ENCODE measurements at places on chromosomes 5 and 9. TPM values are rescaled to one million over a fixed set of nuclear protein-coding genes. Genes with fewer than 3 reads are reported as not detected.

- no peaks in the 10 kb centered on the region for H3K4me1 ChIP-seq
- no peak overlapping the region for H3K27ac ChIP-seq
- DNase-seq: no peak
- H3K4me3 ChIP-seq: no peak overlapping the region
Observed at GRCh38 chr9:7320139-7320538, 479.4 kb downstream of the DMAC1 start.

- no peaks in the 10 kb centered on the region for H3K27me3 ChIP-seq
- no peaks in the 10 kb centered on the region for H3K4me1 ChIP-seq
- no peak overlapping the region for H3K27ac ChIP-seq
- H3K36me3 ChIP-seq: no peaks in the 10 kb centered on the region
Observed at GRCh38 chr9:113634596-113635515, 171.3 kb downstream of the RGS3 start.

Gene LSM11
- total RNA-seq: 53.7 TPM

GRCh38 chr9:5863092-5863746, 27.5 kb upstream of the MLANA start:
- H3K36me3 ChIP-seq: no peaks in the 10 kb centered on the region
- H3K4me3 ChIP-seq: no peak overlapping the region
- H3K4me1 ChIP-seq: no peaks in the 10 kb centered on the region
- H3K27ac ChIP-seq: no peak overlapping the region
- no peak for DNase-seq

Gene C8G
- total RNA-seq: not detected

Gene HSD17B4
- 71.6 TPM for total RNA-seq

DNA sequence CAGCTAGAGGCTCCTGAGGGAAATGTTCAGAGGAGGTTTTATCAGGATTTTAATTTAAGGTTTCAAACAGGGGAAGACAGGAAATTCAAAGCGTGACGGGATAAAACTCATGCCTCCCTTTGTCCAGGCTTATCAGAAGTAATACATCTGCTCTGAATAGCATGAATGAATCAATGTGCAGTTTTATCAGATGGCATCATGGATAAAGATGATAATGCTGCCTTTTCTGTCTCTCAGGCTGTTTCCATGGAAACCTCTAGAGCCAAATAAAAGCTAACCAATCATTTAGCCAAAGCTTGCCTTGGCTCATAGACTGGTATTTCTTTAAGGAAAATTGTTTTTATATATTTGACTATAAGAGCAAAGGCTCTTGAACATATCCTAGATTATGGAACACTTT, 16.4 kb downstream of the MFAP3 start:
- H3K36me3 ChIP-seq: peaks cover 46% of the 10 kb centered on the region
- no peak overlapping the region for H3K4me3 ChIP-seq
- peaks cover 8% of the 10 kb centered on the region for H3K4me1 ChIP-seq
- DNase-seq: no peak

Gene HAPLN1
- 0.39 TPM for total RNA-seq

Gene CAMK4
- 3.3 TPM for total RNA-seq

Gene SPAG8
- total RNA-seq: 0.65 TPM

GRCh38 chr5:1735320-1735970, 64.2 kb downstream of the MRPL36 start:
- H3K27me3 ChIP-seq: no peaks in the 10 kb centered on the region
- no peaks in the 10 kb centered on the region for H3K36me3 ChIP-seq
- H3K4me1 ChIP-seq: no peaks in the 10 kb centered on the region
- no peak for DNase-seq

Gene MOCS2
- total RNA-seq: 122 TPM

GRCh38 chr5:126044931-126045565, 378.2 kb upstream of the GRAMD2B start:
- no peaks in the 10 kb centered on the region for H3K27me3 ChIP-seq
- H3K36me3 ChIP-seq: no peaks in the 10 kb centered on the region
- no peak for DNase-seq
- H3K4me1 ChIP-seq: peaks cover 12% of the 10 kb centered on the region
- H3K4me3 ChIP-seq: no peak overlapping the region

DNA sequence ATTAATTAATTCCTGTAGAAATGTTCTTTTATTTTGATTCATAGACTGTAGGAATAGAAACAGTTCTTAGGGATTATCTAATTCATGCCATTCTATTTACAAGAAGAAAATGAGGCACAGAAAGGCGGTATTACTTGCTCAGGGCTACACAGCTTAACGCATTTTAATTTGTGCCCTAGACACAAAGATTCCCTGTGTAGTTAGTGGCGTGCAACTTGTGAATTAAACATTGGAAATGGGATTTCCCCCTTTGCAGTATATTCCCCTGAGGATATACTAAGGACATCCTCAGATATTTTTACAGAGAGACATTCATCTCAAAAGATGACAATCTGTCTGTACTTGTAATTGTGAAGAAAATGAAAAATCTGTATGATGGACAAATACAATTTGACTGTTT, 108.1 kb downstream of the SGCD start:
- no peak overlapping the region for H3K27ac ChIP-seq
- H3K27me3 ChIP-seq: no peaks in the 10 kb centered on the region
- H3K4me1 ChIP-seq: peaks cover 18% of the 10 kb centered on the region
- no peak for DNase-seq
- no peak overlapping the region for H3K4me3 ChIP-seq
- no peaks in the 10 kb centered on the region for H3K36me3 ChIP-seq

- DNase-seq: peak; percentile 92
- peak overlapping the region; percentile 0 for H3K27ac ChIP-seq
- H3K27me3 ChIP-seq: no peaks in the 10 kb centered on the region
- H3K36me3 ChIP-seq: no peaks in the 10 kb centered on the region
Observed at GRCh38 chr5:73215891-73216610, 43.1 kb downstream of the TMEM174 start.

GRCh38 chr5:4735261-4735660, 404.9 kb upstream of the ADAMTS16 start:
- no peaks in the 10 kb centered on the region for H3K4me1 ChIP-seq
- no peak overlapping the region for H3K4me3 ChIP-seq
- H3K27me3 ChIP-seq: peaks cover 3% of the 10 kb centered on the region

GRCh38 chr5:1745796-1746370, 53.8 kb downstream of the MRPL36 start:
- no peaks in the 10 kb centered on the region for H3K36me3 ChIP-seq
- no peaks in the 10 kb centered on the region for H3K27me3 ChIP-seq
- H3K4me1 ChIP-seq: no peaks in the 10 kb centered on the region
- H3K27ac ChIP-seq: no peak overlapping the region
- no peak overlapping the region for H3K4me3 ChIP-seq
- DNase-seq: no peak

DNA sequence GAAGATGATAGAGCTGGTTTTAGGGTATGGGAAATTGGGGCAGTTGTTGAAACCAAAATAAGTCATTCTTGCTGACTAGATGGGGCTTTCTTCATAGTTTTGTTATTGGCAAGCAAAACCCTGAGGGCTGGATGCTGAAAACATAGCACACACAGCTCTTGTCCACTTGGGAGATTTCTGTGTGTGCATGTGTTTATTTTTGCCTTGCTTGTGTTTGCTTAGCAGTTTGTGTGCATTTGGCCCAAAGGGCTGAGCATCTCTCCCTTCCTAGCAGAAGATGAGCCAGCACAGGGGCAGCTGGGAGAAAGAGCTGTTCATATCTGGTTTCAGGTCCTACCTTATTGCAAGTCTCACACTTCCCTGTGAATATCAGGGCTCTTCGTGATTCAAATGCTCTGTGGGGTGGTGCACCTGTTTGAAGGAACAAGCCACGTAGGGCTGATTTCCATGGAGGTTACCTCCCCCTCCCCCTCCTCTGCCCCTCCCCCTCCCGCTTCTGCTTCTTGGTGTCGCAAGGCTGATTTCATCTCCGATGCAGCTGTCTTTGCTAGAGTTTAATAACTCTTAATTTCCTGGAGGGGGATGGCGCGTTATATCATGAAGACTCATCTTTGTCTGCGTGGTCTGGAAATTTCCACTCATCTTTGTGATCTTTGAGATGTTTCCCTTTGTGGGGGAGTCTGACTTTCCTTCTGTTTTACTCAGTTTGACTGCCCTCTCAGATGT, 296.5 kb downstream of the ARHGAP26 start:
- no peak overlapping the region for H3K4me3 ChIP-seq
- H3K27ac ChIP-seq: no peak overlapping the region
- H3K36me3 ChIP-seq: peaks cover 23% of the 10 kb centered on the region
- peaks cover 51% of the 10 kb centered on the region for H3K4me1 ChIP-seq
- no peaks in the 10 kb centered on the region for H3K27me3 ChIP-seq
- DNase-seq: no peak

GRCh38 chr9:21852754-21853153, 50.3 kb downstream of the MTAP start:
- no peak overlapping the region for H3K4me3 ChIP-seq
- no peak for DNase-seq
- H3K36me3 ChIP-seq: peaks cover 8% of the 10 kb centered on the region
- no peak overlapping the region for H3K27ac ChIP-seq
- no peaks in the 10 kb centered on the region for H3K27me3 ChIP-seq
- peaks cover 3% of the 10 kb centered on the region for H3K4me1 ChIP-seq

GRCh38 chr5:107968998-107969397, 298.3 kb upstream of the EFNA5 start:
- H3K36me3 ChIP-seq: no peaks in the 10 kb centered on the region
- H3K4me1 ChIP-seq: no peaks in the 10 kb centered on the region
- DNase-seq: no peak
- H3K27me3 ChIP-seq: no peaks in the 10 kb centered on the region
- H3K27ac ChIP-seq: no peak overlapping the region

DNA sequence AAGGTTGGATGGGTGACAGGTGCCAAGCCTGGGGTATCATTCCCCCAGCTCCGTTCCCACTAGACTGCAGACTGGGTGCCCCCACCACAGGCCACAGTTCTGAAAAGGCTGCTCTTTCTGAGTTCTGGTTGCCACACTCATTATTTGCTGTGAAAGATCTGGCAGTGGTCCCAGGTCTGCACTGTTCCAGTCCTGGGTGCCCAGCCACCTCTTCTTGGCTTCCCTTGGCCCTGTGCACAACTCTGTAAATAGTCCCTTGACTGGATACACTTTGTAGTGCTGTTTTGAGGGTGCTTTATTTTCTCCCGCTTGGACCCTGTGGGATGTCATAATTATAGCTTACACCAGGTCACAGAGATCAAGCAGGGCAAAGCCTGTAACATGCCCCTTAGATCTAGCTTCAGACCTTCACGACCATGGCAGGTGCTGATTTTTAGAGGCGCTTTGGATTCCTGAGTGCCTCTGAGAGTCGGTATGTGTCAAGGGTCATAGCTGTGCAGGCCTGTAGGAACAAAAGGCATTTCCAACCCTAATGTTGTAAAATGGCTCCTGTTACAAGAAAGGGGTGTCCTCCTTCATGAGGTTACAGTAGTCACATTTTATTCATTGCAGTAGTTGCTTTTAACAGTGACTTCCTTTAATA, 344.9 kb downstream of the ICE1 start:
- H3K27me3 ChIP-seq: no peaks in the 10 kb centered on the region
- H3K4me1 ChIP-seq: no peaks in the 10 kb centered on the region
- no peaks in the 10 kb centered on the region for H3K36me3 ChIP-seq
- peak; percentile 64 for DNase-seq

Gene FGF10
- 6.4 TPM for total RNA-seq

Gene SAXO1
- not detected for total RNA-seq

- no peaks in the 10 kb centered on the region for H3K27me3 ChIP-seq
- peaks cover 7% of the 10 kb centered on the region for H3K4me1 ChIP-seq
- no peaks in the 10 kb centered on the region for H3K36me3 ChIP-seq
- no peak overlapping the region for H3K4me3 ChIP-seq
- H3K27ac ChIP-seq: no peak overlapping the region
Observed at GRCh38 chr5:65050140-65050539, 281.4 kb downstream of the CWC27 start.

DNA sequence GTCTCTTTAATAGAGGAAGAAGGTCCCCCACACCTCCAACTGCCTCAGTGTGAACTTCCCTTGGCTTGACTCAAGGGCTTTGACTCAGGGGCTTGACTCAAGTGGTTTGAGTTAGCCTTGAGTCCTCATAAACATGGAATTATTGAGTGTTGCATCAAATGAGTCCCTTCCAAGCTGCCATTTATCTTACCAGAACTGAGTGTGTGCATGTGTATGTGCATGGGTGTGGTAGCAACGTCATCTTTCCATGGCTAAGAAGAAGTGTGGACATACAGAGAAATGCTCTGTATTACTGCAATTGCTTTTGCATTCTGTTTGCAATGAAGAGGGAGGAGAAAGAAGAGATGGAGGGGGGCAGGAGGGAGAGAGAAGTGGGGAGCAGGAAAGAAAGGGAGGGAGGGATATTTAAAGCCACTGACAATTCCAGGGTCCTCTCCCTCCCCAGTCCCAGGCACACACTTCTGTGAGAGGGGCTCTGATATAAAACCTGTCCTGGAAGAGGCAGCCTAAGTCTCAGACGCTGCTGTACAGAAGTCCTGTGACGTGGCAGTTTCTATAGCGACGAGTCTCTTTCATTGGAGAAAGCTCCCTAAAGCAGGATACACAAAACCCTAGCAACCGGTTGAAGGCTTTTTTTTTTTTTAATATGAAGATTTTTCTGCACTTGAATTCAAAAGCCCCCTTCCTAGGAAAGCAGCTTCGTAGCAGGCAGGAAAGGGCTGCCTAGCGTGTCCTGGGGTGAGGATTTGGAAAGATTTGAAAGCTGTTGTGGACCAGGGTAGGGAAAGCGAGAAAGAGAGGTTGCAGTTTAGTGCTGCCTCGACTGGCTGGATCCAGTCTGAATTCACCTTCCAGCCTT, 93.3 kb upstream of the MAP1B start:
- H3K27me3 ChIP-seq: no peaks in the 10 kb centered on the region
- peaks cover 7% of the 10 kb centered on the region for H3K4me1 ChIP-seq

GRCh38 chr5:96339862-96340261, 93.2 kb downstream of the PCSK1 start:
- H3K4me3 ChIP-seq: no peak overlapping the region
- H3K4me1 ChIP-seq: peaks cover 33% of the 10 kb centered on the region
- no peaks in the 10 kb centered on the region for H3K27me3 ChIP-seq
- no peak overlapping the region for H3K27ac ChIP-seq
- DNase-seq: no peak

GRCh38 chr5:167479779-167480178, 811.7 kb upstream of the WWC1 start:
- no peaks in the 10 kb centered on the region for H3K36me3 ChIP-seq
- DNase-seq: no peak
- H3K27ac ChIP-seq: no peak overlapping the region
- no peak overlapping the region for H3K4me3 ChIP-seq
- no peaks in the 10 kb centered on the region for H3K27me3 ChIP-seq

GRCh38 chr5:52300703-52301372, 486.9 kb upstream of the ITGA1 start:
- no peaks in the 10 kb centered on the region for H3K4me1 ChIP-seq
- no peak for DNase-seq
- no peak overlapping the region for H3K27ac ChIP-seq
- no peak overlapping the region for H3K4me3 ChIP-seq
- no peaks in the 10 kb centered on the region for H3K36me3 ChIP-seq

DNA sequence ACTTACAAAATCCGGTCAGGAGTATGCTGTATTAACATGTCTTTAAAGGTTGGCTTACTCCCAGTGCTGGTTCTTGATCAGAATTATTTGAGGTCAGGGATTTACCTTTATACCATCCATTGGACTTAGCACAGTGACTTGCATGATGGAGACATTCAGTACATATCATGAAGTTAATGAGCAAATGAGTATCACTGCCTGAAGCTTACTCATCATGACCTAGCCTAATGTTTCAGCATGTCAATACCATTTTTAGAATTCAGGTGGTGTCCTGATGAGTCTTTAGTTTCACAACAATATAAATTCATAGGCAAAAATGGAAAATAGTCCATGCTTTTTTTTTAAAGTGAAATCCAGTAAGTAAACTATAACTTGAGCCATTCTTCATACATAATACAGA, 226.0 kb upstream of the C9orf72 start:
- H3K36me3 ChIP-seq: no peaks in the 10 kb centered on the region
- no peaks in the 10 kb centered on the region for H3K4me1 ChIP-seq
- DNase-seq: no peak

All from esophagus muscularis mucosa (tissue), 4 donors.